ENCODE measurements at places on chromosomes 6 and 20.

DNA sequence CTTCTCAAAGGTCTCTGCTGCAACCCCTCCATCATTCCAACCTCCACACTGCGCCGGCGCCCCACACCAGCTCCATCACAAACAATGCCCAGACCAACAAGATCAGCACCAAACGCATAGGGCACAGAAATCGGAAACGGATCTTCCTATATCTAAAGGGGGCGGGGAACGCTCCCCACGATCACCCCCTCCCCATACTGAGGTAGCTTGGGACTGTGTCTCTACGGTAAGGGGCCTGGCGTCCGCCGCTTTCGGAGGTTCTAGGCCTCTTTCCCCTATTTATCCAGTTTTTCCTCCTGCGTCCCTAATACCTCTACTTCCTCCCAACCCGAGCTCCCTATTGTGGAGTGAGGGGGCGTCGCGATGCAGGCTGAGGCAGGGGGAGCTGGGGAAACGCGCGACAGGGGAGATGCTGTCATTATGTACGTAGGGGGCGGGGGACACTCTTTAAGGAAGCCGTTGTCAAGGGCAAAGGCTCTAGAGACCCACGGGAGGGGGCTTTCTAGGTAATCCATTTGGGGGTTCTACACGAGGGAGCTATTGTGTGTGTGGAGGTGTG is 909 bp downstream of the DNAAF9 start:
- DNase-seq, result no peak

GRCh38 chr6:21582651-21583050 is 10.9 kb upstream of the SOX4 start:
- DNase-seq, result no peak

DNA sequence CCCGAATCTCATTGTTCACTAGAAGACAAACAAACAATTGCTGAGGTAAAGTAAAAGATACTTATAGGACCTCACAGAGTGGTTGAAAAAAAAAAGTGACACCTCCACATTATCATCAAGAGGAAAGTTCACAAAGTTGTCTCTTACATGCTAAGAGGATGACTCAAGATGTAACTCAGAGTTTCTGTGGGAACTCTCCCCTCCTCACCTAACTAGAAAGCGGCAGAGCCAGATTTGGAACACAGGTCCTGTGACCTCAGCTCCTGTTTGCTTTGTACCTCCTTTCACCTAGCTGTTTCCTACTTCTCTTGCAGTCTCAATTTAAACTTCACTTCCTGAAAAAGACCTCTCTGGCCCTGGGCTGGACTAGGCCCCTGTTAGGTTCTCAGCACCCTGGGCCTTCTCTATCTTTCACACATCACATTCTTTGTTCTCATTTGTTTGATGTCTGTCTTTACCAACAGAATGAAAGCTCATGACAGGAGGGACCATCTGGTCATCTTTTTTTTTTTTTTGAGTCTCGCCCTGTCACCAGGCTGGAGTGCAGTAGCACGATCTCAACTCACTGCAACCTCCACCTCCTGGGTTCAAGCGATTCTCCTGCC is 60.8 kb downstream of the CD24 start:
- peak; percentile 92 for DNase-seq

DNA sequence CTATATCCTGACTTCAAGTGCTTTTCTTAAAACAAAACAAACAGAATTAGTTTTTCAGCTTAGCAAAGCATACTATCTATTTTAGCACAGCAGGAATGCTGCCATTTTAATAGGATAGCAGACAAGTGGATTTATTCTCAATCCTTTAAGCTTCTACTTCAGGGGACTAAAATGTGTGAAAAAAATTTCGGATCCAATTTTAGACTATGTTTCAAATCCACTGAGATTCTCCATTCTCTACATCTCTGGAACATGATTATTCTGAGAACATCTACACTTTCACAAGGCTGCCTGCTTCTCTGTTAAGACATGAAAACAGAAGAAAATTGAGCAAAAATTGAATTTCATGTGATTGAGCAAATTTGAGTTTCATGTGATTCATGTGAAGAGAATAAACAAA is 1321.3 kb downstream of the HACE1 start:
- no peak for DNase-seq

DNA sequence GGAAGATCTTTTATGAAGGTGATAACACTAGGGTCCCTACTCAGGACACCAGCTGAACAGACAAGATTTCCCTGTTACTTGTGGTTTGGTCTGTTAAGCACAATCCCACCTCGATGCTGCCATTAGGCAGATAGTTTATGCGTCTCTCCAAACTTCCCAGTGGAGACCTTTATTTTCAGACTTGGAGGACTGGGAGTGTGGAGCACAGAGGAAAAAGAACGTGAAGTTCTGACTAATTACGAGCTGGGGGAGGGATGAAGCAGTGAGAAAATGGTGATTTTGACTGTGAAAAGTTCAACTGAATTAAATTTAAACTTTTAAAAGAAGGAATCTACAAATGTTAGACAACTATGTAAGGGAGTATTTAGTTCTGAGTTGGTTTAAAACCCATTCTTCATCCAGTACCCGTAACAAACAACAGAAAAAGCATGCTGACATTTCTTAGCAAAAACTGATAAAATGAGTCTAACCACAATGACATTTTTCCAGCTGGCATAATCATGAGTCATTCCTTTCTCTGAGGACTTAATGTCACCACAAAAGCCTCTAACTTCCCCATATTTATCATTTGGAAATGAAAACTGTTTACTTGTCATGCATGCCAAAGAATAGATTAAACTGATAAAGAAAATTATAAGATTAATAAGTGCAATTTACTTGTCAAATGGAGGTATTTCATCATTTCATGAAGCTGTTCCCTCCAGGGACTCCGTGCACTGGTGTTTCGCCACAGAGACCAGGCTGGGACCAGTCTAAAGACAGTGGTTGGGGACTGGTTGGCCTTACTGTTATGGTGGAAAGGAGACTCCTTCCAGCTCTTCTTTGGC is 113.3 kb upstream of the SSTR4 start:
- DNase-seq, result peak; percentile 34

DNA sequence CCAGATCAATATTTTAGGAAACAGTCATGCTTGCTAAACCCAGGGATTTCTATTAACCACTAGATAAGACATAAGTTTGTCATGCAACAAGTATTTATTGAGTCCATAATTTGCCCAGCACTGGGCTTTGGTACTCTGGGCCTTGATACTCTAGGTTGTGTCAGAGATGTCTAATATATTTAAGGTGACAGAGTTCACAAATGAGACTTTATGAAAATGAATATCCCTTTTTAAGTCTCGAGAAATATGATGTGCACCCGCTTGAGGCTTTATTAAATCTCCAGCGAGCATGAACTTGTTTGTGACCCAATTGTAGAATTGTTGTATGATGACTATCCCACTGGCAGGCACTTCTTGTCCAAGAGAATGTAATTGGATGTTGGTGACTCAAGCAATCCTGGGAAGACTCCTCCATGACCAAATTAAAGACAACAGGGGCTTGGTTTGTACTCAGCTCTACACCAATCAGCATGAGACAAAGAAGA is 109.2 kb downstream of the ESR1 start:
- DNase-seq, result peak; percentile 82

GRCh38 chr6:164507206-164507940 is 802.0 kb downstream of the C6orf118 start:
- no peak for DNase-seq

DNA sequence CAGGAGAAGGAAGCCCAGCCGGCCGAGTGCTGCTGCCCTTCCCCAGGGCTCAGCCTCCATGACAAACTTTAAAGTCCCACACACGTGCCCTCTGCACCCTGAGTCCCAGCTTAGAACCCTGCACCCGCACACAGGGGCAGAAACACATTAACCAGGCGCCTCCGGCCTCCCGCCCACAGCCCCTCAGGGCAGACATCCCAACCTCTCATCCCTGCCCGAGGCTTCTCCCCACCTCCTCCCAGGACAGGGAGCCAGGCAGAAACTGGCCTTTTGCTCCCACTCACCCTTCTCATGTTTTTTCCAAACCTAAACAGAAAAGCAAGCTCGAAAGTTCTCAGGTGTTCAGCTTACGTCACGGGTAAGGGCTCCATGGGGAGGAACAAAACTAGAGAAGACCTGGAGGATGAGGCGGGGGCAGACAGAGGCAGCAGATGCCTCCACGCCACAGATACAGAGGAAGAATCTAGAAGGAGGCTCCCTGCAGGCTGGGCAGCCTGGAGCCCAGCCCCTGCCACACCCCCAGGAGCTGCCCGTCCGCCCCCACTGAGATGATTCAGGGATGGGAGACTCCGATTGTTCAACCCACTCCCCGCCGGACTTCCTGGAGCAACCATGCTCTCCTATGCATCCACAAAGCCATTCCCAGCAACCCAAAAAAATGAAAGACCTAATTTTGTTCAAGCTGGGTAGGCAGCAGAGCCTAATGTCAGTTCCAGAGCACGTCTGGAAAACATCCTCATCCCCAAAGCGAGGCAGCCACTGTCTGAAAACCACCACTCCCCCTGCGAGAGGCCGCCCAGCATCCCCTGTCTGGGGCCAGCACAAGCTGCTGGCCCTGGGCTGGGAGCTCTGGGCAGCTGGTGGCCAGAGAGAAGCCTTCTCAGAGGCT is 8.8 kb downstream of the KCNQ2 start:
- no peak for DNase-seq

- DNase-seq, result no peak
These were observed 18.7 kb downstream of the CNKSR3 start for GRCh38 chr6:154491567-154492470.

DNA sequence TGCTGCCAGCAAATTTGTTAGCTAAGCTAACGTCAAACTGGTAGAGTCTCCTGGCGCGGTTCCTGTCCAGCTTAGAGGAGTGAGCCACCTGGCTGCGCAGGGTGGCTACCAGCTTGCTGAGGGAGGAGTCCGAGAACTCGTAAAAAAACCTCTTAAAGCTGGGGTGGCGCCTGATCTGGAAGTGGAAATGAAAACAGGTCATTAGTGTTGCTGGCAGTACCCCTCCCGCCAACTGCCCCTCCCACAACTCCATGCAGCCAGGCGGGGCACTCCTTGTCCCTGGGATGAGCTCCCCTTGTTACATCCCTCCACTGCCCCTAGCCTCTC is 17.3 kb downstream of the BNIP5 start:
- DNase-seq, result no peak

DNA sequence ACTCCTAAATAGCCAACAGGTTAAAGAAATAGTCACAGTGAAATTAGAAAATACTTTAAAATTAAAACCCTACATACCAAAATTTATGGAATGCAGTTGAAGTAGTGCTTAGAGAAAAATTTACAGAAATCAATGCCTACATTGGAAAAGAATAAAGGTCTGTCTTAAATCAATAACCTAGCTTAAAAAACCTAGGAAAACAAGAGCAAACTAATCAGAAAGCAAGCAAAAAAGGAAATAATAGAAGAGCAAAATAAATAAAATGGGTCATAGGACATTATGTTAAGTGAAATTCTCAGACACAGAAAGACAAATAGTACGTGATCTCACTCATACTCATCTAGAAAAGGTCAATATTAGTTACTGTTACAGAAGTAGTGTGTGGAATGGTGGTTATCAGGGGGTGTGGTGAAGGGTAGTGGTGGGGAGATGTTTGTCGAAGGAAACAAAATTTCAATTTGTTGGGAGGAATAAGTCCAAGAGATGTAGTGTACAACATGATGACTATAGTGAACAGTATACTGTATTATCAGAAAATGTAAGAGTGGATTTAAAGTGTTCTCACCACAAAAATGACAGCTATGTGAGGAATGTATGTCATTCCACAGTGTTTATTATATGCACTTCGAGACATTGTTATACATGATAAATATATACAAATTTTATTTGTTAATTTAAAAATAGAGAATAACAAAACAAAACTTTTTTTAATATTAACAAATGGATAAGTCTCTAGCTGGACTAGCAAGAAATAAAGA is 423.6 kb downstream of the CDH26 start:
- DNase-seq, result no peak

DNA sequence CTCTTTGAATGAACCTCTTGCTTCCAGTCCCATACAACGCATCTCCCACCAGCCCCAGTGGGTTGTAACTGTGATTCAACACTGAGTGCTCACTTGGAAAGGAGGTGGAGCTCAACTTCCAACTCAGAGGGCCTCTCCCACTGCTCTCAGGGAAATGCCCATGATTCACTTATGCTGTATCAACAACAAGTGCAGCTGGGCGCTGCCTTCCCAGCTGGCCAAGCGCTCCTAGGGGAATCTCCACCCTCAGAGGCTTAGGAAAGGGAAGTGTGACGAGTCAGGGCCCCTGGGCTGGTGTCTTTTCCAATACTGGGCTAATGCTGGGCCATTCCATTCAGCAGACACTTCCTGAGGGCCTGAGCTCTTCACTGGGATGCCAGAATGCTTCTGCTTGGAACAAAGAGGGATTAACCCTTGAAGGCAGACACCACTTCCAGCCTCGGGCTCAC is 8.1 kb upstream of the OCSTAMP start:
- DNase-seq, result peak; percentile 42

DNA sequence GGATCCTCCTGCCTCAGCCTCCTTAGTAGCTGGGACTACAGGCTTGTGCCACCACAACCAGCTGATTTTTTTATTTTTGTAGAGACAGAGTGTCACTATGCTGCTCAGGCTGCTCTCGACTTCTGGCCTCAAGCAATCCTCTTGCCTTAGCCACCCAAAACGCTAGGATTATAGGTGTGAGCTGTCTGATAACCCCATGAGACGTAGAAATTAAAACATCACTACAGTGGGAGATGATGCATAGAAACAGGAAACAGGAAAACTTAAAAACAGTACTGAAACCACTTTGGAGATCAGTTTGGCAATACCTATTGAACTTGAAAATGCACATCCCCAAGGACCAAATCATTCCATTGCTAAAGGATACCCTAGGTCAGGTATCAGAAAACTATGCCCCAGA is 10.8 kb downstream of the SENP6 start:
- DNase-seq, result no peak

GRCh38 chr6:166464068-166465002 is 81.6 kb upstream of the MPC1 start:
- no peak for DNase-seq

GRCh38 chr6:16332175-16332542 is 93.8 kb downstream of the GMPR start:
- peak; percentile 70 for DNase-seq

DNA sequence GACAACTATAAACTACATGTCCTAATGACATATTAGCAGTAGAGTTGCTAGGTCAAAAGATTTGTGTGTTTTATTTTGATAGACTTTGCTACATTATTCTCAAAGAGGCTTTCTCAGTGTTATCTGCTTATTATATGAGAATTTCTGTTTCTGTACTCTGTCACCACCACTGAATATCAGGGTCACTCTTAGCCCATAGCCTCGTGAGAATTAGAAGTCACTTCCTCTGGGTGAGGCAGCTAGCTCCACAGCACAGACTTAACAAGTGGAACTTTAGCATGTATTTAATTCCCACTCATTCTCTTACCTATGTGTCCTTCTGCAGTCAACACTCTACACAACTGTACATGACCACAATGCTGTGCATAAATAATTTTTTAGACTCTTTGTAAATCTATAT is 6.7 kb downstream of the PHACTR2 start:
- DNase-seq, result no peak

DNA sequence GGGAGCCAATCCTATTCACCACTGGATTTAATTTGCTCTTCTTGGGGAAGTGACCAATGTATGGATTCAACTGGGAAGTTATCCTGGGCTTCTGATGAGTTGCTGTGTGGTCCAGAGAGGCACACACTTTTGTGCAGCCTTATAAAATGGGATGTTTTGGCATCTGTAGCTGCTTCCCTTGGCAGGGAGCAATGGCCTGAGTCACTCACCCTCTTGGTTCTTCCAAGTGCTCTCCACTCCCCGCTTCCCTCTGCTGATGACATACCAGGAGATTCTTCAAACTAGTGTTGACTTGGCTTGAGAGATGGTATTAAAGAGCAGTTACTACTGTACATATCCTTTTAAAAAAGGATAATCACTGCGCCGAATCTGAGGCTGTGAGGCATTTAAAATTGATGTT is 105.8 kb downstream of the JARID2 start:
- DNase-seq, result no peak

GRCh38 chr20:62238569-62239277 is 402 bp downstream of the OSBPL2 start:
- DNase-seq, result no peak
